SK-MEL-5 (cell line): ENCODE measurements at places on chromosomes 12 and 14.

GRCh38 chr12:37666069-37666781, 650.3 kb upstream of the ALG10B start:
- no peak for DNase-seq

- no peak for DNase-seq
Measured at GRCh38 chr14:62921466-62921865, 123.8 kb downstream of the KCNH5 start.

DNA sequence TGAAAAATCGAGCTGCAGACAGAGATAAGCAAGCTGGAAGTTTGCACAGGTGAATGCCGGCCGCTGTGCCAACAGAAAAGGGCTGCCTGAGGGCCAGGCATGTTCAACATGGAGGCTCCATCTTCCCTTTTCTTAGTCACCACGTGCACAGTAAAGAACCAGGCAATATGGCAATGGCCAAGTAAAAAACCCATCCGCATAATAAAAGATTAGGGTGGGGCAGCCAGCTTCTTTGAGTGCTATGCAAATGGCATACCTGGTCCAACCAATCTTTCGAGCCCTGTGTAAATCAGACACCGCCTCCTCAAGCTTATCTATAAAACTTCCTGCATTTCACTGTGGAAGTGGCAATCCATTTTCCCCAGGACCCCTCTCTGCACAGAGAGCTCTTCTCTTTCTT, 16.7 kb downstream of the PNP start:
- DNase-seq: no peak

- no peak for DNase-seq
Measured at GRCh38 chr12:91774434-91774921, 371.2 kb downstream of the BTG1 start.

DNA sequence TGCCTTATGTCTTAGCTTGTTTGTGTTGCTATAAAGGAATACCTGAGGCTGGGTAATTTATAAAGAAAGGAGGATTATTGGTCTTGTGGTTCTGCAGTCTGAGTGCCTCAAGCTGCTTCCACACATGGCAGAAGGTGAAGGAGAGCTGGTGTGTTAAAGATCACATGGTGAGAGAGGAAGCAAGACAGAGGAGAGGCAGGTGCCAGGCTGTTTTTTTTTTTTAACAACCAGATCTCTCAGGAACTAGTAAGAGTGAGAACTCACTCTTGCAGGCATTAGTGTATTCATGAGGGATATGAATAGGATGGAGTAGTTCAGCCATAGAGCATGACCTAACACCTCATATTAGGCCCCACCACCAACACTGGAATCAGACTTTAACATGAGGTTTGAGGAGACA, 123.4 kb downstream of the CMAS start:
- peak; percentile 36 for DNase-seq

GRCh38 chr12:41108032-41108431, 80.1 kb upstream of the PDZRN4 start:
- DNase-seq: no peak

DNA sequence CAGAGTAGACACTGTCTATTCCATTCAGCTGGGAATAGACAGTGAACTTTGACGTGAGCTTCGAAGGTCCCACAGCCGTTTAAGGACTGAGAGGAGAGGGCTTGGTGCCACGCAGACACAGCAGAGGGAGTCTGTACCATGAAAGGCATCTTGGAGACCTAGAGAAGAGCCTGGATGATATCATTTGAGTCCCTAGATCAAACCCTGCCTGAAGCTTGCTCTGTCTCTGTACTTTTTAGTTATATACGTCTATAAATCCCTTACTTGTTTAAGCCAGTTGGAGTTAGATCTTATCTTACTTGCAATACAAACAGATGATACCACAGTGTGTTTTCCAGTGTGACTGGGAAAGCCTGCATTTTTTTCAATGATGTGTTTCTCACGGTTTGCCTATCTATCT, 128.9 kb upstream of the RTL1 start:
- no peak for DNase-seq

- DNase-seq: no peak
Measured at GRCh38 chr12:50924131-50924438, 28.3 kb upstream of the HIGD1C start.

- DNase-seq: no peak
Measured at GRCh38 chr14:71693381-71693780, 238.8 kb upstream of the RGS6 start.

DNA sequence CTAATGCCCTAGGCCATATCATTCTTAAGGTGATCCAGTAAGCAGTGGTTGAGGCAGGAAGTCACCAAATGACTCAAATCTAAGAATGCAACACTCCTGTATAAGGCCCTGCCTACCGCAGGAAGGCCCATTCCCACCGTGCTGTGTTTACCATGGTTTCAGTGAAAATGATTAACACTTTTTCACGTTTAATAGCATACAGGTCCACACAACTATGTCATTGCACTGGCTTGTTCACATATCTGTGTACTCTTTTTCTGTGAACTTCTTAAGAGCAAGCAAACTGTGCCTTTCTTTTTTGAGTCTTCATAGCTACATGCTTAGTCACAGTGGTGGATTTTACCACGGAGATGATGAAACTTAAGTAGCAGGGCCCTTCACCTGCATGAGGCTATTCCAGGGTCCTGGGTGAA, 214.9 kb downstream of the CNTN1 start:
- peak; percentile 47 for DNase-seq

DNA sequence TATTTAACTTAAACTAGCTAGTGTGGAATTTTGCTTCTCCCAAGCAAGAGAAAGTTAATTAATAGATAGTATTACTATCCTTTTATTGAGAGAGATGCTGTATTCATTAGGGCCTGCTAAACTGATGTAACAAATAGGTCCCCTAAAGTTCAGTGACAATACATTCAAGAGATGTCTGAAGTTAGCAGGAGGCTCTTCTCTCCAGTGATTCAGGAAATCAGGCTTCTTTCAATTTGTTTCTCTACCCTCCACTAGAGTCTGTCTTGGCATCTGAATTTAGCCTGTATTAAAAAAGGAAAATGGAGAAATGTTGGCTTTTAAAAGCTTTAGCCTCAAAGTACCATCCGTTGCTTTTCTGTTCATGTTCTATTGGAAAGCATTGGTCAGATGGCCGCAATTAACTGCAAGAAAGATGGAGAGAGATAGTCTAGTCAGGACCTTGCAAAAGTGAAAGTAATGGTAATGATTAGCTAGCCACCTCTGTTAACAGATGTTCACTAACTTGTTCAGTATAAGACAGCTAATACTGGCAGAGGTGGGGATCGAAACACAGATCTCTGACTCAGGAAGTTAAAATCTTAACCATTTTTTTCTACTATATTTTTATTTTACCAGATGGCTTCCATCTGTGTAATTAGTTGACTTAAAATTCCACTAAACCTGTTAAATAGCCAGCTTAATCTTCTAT, 786.8 kb downstream of the TMTC2 start:
- DNase-seq: no peak

- DNase-seq: no peak
Measured at GRCh38 chr12:45695035-45695434, 34.5 kb upstream of the ARID2 start.

DNA sequence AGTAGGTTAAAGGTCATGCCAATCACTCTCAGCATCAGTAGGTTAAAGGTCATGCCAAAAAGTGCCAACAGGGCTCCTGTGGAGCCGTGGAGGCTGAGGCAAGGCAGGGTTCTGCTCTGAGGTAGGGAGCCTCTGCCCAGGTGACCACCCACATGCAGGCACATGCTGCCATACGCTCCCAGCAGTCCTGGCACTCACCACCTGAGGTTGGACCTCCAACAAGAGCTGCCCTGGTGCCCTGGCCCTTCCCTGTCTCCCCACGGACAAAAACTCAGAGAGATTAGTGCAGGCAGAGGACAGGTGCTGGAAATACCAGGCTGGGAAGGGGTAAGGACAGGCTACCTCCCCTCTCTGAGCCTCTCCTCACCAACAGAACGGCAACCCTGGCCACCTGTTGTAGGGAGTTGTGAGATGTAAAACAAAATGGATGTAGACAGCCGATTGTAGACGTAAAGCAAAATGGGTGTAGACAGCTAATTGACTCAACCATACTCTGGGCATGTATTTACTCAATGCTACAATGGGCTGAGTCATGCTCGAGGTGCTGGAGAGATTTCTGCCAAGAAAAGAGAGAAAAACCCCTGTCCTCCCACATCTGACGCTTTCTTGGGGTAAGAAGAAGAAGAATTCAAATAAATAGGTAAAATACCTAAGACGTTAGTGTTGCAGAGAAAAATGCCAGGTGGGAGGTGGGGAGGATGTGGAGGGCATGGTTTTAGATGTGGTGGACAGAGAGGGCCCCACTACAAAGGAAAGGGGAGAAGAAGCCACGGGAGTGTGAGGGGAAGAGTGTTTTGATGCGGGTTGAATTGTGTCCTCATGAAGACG, 32.4 kb downstream of the LTBP2 start:
- DNase-seq: no peak

- no peak for DNase-seq
Measured at GRCh38 chr12:45310627-45310968, 94.7 kb downstream of the ANO6 start.

DNA sequence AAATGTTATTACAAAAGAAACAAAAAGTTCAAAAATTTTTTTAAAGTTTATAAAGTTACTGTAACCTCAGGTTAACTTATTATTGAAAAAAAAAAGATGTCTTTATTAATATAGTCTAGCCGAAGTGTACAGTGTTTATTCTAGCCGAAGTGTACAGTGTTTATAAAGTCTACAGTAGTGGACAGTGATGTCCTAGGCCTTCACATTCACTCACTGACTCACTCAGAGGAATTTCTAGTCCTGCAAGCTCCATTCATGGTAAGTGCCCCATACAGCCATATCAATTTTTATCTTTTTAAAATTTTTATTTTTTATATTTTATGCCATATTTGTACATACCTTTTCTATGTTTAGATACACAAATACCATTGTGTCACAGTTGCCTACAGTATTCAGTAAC, 10.4 kb downstream of the ATG2B start:
- DNase-seq: no peak

GRCh38 chr12:66627270-66627987, 51.4 kb downstream of the GRIP1 start:
- DNase-seq: no peak

- DNase-seq: peak; percentile 3
Measured at GRCh38 chr14:34628681-34629135, 1.2 kb downstream of the SNX6 start.

GRCh38 chr12:3228552-3228951, 151.4 kb downstream of the TSPAN9 start:
- DNase-seq: no peak

- DNase-seq: no peak
Measured at GRCh38 chr14:85315733-85316290, 214.1 kb upstream of the FLRT2 start.

DNA sequence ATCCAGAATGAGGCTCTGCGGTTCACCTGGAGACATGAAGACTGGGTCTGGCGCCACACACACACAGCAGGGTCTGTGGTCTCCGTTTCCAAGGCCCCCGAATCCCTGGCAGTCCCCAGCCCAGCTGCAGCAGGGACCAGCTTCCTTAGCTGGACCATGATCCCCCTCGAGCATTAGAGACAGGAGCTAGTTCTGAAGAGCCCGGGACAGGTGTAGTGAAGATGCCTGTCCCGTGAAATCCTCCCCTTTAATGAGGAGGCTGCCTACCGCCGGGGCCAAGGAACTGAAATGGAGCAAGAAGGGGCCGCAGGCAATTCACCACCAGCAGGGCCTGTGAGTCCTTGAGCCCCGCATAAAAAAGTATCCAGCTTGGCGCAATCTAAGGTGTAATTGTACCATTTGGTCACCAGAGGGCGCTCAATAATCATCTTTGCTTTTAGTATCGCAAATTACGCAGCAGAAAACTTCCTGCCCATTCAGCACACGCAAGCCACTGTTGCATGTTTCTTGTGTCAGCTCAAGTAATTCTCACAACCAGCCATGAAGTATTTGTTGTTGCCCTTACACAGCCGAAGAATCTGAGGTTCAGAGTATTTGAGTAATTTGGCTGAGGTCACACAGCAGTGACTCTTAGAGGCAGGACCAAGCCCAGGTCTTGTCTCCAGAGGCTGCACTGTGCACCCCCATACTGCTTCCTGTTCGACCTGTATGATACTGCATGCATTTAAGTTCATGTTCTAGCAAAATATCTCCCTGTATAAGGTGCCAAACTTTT, 54.3 kb upstream of the PPP2R5C start:
- DNase-seq: peak; percentile 91

DNA sequence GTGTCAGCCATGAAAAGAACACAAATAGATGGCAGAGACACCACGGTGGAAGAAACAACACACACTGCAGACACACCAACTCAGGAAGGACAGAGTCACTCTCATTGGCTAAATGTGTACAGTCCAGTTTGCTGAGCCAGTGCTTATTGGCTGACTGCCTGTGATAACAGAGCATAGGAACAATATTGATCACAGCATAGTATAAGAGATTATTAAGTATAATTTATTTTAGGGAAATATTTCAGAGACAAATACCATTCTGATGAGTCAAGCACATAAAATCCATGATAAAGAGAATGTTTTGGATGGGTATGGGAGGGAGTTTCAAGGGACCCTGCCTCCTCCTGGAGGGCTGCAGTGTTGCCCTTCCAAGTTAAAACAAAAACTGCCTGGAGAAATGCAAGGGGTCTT, 50.9 kb downstream of the BTG1 start:
- no peak for DNase-seq

DNA sequence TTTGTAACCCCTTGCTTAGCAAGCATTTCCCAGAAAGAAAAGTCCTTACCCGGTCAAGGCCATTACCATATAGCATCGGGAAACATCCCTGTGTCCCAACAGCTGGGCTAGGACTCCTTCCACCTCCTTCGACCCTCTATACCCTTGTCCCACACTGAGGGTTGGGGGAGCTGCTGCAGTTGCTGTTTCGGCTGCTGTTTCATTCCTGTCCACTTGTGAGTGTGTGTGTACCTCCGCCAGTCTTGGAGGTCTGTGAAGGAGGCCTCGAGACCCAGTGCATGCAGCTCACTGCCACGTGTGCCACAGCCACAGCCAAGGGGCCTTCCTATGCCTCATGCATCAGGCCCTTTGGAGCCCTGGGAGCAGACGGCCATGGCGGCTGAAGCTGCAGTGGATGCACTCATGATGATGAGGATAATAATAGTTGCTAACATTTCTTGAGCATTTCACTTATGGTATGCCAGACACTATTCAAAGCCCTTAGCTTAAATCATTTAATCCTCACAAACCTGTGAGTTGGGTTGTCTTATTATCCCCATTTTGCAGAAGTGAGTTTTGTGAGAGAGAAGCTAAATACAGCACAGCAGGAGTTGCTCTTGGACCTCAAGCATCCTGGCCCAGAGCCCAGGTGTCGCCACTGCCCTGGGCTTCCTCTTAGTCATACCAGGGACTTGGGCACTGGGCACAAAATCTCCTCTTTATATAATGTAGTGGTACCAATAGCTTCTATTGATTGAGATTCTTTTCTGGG, 156.5 kb downstream of the PRKCH start:
- no peak for DNase-seq

- no peak for DNase-seq
Measured at GRCh38 chr14:29355846-29356245, 571.8 kb downstream of the PRKD1 start.

DNA sequence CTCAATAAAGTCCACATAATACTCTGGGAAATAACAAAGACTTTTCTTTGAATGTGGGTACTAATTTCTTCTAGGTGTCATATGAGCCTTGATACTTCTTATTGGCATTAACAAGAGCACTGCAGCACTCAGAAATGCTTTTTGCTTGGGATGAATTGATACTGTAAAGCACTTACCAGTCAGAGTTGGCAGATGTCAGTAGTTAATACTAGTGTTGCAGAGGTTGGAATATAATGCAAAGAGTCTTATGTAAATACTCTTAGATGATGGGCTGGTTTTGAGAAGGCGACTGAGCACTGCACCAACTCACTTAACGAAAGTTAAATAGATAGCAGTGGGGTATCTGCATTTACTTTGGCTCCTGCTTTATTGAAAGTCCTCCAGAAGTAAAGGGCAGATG, 25.6 kb upstream of the MBIP start:
- no peak for DNase-seq
